T-helper 17 cell (primary cell): ENCODE measurements at places on chromosomes 6 and 20. TPM values are rescaled to one million over a fixed set of nuclear protein-coding genes. Genes with fewer than 3 reads are reported as not detected.

DNA sequence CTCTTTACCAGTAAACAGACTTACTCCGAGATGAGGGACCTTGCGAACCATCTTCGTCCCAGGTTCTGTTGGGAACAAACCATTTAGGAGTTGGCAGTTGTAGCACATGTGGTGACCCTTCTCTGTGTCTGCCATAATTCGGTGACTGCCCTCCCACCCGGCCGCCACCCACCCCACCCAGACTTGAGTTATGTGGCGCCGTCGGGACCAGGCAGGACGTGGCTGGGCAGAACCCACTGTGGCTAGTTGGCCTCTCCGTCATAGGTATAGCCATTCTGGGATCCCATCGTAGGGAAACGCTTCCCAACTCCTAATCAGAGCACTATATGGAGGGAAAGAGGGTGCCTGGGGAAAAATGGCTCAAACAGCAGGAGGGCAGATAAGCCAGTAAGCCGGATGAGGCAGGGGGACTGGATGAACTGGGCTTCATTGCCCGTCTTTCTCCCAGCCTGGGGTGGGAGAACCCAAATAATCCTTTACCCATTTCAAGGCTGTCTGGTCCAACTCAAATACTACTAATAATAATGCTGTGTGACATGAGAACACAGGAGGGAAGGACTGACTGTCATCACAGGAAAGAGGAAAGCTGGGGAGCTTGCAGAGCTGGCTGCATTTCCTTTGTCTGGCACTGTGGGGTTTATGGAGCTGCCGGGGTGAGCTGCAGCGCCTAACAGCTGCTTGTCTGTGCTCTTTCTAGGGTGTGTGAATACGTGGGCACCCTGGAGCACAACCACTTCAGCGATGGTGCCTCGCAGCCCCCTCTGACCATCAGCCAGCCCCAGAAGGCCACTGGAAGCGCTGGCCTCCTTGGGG, 73.0 kb upstream of the PBOV1 start:
- no peak for DNase-seq

GRCh38 chr6:158387578-158387977, 75.3 kb downstream of the TULP4 start:
- DNase-seq, result no peak

GRCh38 chr20:57879779-57880570, 170.2 kb upstream of the PMEPA1 start:
- DNase-seq, result no peak

DNA sequence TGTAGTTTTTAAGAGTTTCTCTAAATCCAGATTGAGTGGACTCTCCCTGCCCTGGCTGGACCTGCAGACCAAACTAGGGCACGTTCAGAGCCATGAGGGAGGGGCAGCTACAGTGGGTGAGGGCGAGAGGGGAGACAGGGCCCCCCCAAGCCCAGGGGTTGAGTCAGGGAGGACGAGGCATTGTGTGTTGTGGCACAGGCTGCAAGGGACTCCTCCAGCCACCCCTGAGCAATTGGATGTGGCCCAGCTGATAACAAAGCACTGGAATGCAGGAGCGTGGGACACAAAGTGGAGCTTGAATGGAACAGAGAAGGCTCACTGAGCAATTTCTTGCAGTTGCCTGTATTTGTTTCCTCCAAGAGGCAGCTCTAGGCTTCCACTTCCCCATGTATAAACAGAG, 43.5 kb upstream of the MYL9 start:
- DNase-seq, result no peak

Gene SLC35D3
- total RNA-seq, result not detected
